ENCODE measurements at places on chromosomes 13 and 19.
A peak's percentile ranks its signal among the peaks of the same experiment; 100 is the strongest.

DNA sequence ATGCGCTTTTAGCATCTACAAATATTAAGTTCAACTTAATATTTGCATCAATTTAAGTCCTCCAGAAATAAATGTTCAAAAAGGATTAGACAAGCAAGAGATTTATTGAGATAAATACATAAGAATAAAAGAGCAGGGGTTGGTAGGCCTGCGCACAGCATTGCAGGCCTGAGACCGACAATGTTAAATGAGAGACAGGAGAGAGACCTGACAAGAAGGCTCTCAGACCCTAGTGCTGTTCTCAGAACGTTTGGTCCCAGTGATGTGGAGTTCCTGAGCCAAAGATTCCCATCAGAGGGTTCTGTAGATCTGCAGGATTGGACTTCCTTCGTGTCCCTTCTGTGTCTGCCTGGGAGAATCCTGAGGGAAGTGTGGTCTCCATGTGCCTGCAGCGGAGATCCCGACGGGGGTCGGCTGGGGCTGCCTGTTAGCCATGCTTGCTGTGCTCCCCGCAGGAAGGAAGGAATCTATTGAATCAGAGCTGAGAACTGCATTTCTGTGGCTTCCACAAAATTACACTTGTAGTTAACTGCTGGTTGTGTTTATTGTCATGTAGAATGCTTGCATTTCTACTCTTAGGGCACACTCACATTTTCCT, 369.9 kb upstream of the SLC10A2 start:
- DNase-seq, result no peak

DNA sequence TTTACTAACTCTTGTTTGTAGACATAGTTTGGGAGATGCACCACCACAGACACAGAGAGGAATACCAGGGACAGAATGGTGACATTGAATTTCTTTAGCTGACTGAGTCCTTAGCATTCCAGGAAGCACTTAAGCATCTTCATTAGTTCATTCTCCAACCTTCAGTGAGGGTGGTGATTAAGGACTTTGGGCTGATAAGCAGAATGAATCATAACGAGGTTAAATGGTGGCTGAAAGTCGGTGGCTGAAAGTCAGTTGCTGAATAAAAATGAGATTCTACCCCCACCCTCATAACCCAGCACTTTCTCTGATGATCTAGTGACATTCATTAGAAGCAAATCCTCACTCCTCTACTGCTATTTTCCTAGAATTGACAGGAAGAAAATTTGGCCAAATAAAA, 10.6 kb downstream of the PCDH8 start:
- no peak for DNase-seq

DNA sequence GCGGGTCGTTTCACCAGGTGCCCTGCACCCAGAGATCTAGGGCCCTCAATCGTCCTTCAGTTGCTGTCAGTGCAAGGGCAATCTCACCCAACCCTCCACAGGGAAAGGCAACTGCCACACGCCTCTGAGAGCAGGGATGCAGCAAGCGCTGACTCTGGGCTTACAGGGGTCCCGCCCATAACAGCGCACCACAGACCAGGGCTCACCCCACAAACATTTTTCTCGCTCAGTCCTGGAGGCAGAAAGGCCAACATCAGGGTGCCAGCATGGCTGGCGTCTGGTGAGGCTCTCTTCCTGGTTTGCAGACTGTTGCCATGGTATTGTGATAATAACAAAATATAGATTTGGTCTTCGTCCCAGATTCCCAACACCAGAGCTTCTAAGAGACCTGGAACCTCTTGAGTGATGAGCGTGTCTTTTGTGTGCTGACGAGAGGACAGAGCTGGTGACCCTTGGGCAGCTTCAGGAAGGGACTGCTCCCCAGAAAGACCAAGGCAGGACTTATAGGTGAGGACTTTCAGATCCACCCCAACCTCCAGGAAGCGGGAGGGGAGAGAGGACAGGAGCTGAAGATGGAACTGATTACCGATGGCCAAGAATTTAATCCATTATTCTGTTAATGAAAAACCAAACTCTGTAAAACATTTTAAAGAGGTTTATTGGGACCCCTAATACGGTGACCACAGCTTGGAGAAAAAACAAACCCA, 51.3 kb downstream of the C13orf46 start:
- no peak for DNase-seq

- peak; percentile 66 for DNase-seq
Observed at GRCh38 chr13:32538143-32538620, 413 bp downstream of the N4BP2L2 start.

DNA sequence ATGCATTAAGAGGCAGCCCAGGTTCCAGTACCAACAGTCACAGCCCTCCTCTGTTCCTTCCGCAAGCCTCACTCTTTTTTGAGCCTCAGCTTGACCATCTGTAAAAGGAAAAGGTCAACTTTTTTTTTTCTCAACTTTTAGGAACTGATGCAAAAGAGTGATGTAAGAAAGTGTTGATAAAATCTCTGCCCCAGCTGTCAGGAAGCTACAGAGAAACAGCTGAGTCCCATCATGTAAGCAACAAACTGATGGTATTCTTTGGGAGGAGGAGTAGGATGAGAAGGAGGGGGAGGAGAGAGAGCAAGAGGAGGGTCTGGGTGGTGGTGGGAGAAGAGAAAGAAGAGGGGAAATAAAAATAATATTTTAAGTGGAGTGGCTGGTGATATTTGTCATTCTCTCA, 233.9 kb upstream of the TSHZ3 start:
- DNase-seq, result no peak

- DNase-seq, result no peak
Observed at GRCh38 chr13:28735481-28736029, 16.8 kb upstream of the SLC46A3 start.

- no peak for DNase-seq
Observed at GRCh38 chr13:93361703-93362102, 135.1 kb downstream of the GPC6 start.

All from activated naive CD8-positive, alpha-beta T cell treated with anti-CD3 and anti-CD28 coated beads, Interleukin-2, amount 10 ng/mL, durations not matched to agents 7 days and 5 days (primary cell).